Brain (organoid and tissue), 16 donors: ENCODE measurements at places on chromosomes 1 and 21. TPM values are rescaled to one million over a fixed set of nuclear protein-coding genes. Genes with fewer than 3 reads are reported as not detected.
A peak's percentile ranks its signal among the peaks of the same experiment; 100 is the strongest.

The CACNA1E gene
- 3.9 TPM for polyA plus RNA-seq

The IGSF9 gene
- polyA plus RNA-seq = 43.9 TPM

The S100A8 gene
- 4.3 TPM for polyA plus RNA-seq

The FAAP20 gene
- polyA plus RNA-seq = 112 TPM

The GCSAML gene
- polyA plus RNA-seq = not detected

The SLC35D1 gene
- polyA plus RNA-seq = 1.2 TPM

The POLR3GL gene
- polyA plus RNA-seq = 47.1 TPM

The LDLRAD1 gene
- not detected for polyA plus RNA-seq

The SLC35F3 gene
- 6.2 TPM for polyA plus RNA-seq

The GBP2 gene
- 4.6 TPM for polyA plus RNA-seq

The SIM2 gene
- polyA plus RNA-seq = 0.34 TPM

DNA sequence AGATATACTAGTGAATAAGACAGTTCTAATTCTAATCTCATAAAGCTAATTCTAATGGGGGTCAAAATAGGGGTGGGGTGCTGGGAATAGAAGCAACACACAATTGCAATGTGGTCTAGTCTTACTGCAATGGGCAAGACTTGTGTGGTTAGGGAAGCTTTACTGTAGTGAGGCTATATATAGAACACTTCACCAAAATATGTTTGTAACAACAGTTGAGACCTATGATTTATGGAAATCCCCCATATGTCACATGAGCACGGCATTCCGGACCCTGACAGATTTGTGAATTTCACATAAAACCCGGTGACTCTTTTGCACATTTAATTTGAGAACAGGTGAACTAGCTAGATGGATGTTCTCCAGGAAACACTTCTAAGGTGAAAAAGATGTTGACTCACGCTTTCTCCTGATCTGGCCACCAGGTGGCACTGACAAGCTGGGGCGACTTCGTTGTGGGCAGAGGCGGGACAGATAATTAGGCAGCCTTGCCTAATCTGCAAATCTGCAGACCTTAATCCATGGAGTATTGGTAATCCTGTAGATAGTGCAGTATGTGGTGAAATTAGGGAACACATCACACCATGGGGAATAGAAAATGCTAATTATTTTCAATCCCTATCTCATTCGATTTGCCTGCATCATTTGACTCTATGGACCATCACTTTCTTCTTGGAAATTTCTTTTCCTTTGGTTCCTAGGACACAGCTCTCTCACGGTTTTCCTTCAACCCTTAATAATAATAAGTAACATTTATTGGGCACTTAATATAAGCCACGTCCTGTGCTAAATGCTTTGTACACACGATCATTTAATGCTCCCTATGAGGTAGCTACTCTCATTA lies 37.7 kb downstream of the KIAA0040 start:
- DNase-seq = peak; percentile 82

DNA sequence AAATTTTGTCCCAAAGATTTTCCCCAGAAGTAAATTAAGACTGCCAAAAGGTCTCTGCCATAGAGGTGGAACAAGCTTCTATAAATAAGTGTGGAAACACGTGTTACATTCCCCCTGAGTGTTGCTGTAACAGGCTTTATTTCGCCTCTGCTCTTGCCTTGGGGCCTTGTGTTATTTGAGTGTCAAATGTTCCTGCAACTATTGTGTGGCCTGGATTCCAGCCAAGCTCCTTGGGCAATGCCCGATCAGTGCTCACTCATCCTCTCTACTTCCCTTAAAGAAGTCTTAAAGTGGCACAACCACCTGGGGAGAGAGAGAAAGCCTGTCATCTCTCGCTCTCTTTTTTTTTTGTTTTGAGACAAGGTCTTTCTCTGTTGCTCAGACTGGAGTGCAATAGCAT lies 156.7 kb downstream of the NR5A2 start:
- DNase-seq = peak; percentile 45

GRCh38 chr21:40335704-40336103 lies 468.5 kb downstream of the PCP4 start:
- no peak for DNase-seq

DNA sequence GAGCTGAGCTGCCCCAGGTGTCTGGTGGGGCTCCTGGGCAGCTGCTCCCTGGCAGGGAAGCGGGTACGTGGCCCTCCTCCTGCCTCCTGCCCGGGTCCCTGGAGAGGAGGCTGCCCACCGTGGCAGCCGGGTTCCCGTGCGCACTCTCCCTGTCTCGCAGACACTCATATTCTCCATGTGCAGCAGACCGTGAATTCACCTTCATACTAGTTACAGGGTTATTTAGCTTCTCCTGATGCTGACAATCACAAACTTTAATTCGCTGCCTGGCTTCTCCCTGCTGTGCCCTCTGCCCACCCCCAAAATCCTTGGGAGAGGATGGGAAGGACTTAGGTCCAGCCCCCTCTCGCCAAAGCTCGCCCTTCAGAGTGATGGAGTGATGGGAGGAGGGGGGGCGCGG lies 95.3 kb downstream of the CASZ1 start:
- DNase-seq = no peak

DNA sequence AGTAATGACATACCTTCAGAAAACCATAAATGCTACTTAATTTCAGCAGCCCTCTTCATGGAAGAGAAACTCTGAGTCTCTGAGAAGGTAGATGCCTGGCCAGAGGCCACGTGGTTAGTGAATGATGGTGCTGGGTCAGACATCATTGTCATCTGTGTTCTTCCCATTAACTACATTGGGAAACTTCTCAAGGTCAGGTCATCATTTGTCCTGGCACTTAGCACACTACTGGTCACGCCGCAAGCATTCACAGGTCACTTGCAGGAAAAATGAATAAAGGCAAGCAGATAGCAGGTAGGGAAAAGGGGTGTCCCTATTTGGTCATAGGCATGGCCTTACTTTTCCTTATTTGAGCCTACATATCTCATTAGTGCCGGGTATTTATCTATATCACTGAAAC lies 220.1 kb upstream of the PROX1 start:
- no peak for DNase-seq

DNA sequence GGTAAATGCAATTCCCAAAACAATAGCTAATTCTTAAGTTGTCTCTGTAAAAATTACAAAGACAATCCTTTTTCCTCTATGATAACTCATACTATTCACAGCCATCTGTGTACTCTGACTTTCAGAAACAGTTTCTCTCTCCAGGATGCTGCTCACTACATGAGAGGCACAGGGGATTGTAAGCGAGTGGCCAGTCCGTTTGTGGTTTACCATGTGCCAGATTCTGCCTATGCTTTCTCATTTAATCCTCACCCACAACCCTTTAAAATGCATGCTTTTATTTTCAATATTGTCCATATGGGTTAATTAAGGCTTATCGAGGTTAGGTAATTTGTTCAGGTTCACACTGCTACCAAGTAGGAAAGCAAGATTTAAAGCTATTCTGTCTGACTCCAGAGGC lies 23.0 kb downstream of the RGS1 start:
- DNase-seq = no peak

DNA sequence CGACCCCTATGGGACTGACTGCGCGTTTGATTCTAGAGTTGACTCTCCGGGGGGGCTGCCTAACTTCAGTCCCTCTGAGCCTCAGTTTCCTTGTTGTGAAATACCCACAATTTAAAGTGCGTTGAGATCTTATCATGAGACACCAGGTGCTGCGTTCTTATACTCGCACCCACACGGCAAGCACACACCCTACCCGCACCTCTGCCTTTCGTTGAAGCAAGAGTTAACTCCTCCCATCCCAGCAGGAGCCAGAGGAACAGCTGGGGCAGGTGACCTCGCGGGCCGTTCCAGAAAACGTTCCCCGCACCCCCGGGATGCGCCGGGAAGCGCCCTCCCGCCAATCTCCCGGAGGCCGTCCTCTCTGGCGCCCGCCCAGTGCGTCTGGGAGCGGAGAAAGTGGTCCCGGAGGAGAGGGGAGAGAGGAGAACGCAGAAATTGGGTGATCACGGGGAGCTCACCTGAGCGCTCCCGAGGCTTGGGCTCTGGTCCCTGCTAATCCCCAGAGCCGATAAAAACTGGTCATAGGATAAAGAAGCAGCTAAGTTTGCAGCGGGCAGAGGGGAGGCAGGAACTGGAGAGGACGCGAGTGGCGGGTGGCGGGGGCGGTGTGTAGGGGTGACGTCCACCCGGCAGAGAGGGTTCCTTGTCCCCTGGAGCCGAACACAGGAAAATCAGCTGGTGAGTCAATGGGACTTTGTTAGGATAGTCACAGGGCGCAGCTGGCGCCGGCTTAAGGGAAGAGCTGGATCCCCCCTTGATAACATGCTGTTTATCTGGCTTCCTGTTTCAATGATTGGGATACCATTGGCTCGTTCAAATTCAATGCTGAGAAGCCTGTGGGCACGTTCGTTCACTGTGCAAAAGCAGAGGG lies 869 bp downstream of the NAV1 start:
- peak; percentile 77 for DNase-seq

DNA sequence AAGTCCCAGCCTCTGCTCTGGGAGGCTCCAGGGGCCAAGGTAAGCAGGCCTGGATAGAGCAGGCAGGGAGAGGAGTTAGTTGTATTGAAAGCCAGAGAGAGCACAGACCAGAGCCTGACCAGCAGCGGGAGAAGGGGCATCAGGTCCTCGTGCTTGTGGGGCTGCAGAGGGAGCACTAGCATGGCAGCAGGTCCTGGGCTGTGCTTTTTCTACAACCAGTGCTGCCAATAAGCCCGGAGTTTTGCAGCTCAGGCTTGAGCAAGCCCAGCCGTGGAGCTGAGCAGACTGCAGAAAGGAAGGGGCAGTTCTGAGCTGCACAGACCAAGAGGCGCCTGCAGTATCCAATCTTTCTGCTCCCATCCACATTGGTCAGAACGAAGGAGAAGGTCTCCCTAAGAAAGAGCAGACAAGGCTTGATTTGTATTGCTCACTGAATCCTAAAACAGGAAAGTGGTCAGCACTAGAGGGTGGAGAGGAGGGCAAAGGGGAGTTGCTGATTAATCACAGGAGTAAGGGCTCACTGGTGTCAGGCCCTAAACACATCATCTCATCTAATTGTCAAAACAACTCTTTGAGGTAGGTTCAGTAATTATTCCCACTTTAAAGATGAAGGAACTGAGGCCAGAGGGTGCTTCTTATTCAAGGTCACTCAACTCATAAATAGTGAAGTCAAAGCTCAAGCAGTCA lies 2.7 kb downstream of the DENND2D start:
- no peak for DNase-seq

- peak; percentile 94 for DNase-seq
Observed at GRCh38 chr1:205321162-205321958, at the start of gene NUAK2. NUAK2 (minus strand) TSS chr1:205321745; CDS start chr1:205321628, 117 bp downstream.

- DNase-seq = no peak
Observed at GRCh38 chr1:168379104-168379860, 98.6 kb downstream of the TBX19 start.

- no peak for DNase-seq
Observed at GRCh38 chr1:28439320-28439719, 66.5 kb upstream of the RCC1 start.

- peak; percentile 7 for DNase-seq
Observed at GRCh38 chr1:179955287-179955680, 674 bp downstream of the CEP350 start.

DNA sequence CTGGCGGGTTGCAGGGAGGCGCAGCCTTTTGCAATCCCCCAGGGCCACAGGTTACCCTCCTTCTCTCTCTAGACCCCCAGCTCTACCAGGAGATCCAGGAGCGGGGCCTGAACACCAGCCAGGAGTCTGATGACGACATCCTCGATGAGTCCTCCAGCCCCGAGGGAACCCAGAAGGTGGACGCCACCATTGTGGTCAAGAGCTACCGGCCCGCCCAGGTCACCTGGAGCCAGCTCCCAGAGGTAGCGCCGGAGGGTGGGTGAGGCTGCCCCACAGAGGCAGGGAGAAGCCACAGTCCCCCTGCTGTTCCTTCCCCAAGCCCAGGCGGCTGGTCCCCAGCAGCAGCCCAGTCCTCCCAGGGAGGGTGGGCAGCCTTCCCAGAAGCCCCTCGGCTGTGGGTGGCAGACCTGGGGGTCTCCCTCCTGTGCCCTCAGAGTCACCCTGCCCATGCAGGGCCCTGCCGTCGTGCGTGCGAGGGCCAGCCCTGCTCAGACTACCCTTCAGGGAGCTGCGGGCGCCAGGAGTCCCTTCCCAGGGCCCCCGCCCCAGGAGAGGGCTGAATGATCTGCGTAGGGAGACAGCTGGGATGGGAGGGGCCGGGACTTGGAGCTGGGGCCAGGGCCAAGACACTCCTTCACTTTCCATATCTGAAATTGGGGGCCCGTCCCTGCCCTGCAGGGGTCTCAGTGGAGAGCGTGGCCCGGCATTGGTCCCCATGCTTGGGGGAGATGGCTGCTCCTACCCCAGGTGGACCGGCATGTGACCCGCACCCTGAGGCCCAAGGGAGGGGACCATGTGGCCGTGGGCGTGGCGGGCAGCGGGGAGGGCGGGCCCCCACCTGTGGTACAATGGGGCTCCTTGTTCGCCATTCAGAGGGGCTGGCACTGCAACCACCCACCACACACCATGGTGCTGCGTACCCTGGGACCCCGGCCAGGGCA lies 12.9 kb downstream of the ARHGEF16 start:
- DNase-seq = no peak

DNA sequence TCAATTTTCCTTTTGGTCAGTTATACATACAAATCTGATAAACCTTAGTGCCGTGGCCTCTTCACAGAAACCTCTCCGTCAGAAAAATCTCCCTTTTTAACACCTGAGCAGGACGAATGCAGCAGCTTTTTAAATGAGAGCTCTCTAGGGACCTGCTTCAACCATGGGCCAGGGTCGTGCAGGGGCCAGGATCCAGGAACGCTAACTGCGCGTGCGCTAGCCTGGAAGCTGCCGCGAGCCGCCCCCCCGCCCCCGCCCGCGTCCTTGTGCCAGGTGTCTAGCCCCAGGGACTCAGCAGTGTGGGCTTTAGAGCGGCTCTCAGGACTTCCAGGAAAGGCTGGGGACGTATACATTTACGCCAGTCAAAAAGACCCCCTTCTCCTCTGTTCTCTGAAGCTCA lies 136.8 kb upstream of the FMN2 start:
- DNase-seq = no peak

DNA sequence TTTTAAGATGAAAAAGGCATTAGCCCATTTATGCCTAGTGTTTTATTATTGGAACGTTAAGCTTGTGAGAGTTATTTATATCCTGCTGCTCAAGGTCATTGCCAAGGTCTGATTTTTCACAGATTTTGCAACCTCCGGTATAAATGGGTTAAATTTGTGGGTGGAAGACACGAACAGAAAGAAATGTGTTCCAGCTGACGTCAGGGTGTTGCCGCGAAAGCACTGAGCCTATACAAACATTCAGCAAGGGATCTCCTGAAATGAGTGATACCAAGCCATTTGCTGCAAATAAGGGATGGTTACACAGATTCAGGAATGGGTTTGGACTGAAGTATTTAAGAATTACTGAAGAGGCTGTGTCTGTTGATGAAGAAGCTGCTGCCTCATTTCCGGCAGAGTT lies 32.2 kb downstream of the TMED5 start:
- no peak for DNase-seq

- peak; percentile 19 for DNase-seq
Observed at GRCh38 chr1:28812669-28813468, 899 bp downstream of the OPRD1 start.

GRCh38 chr1:27531959-27532685 lies 42.2 kb upstream of the WASF2 start:
- DNase-seq = no peak
